AG08395 (cell line): ENCODE measurements at places on chromosomes 16 and 17.

DNA sequence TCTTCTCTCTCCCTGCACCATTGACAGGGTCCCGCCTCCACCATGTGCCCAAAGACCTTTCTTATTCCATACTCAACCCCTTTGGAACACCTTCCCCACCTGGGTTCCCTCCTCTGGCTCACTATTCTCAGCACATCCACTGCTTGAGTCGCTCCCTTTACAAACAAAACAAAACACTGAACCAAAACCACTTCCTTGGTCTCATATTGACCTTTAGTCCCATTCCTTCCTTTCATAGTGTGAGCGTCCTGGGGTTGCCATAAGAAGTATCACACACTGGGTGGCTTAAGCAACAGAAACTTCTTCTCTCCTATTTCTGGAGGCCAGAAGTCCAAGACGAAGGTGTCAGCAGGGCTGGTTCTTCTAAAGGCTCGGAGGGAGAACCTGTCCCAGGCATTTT, 6.1 kb upstream of the TNRC6C start:
- no peak for DNase-seq

DNA sequence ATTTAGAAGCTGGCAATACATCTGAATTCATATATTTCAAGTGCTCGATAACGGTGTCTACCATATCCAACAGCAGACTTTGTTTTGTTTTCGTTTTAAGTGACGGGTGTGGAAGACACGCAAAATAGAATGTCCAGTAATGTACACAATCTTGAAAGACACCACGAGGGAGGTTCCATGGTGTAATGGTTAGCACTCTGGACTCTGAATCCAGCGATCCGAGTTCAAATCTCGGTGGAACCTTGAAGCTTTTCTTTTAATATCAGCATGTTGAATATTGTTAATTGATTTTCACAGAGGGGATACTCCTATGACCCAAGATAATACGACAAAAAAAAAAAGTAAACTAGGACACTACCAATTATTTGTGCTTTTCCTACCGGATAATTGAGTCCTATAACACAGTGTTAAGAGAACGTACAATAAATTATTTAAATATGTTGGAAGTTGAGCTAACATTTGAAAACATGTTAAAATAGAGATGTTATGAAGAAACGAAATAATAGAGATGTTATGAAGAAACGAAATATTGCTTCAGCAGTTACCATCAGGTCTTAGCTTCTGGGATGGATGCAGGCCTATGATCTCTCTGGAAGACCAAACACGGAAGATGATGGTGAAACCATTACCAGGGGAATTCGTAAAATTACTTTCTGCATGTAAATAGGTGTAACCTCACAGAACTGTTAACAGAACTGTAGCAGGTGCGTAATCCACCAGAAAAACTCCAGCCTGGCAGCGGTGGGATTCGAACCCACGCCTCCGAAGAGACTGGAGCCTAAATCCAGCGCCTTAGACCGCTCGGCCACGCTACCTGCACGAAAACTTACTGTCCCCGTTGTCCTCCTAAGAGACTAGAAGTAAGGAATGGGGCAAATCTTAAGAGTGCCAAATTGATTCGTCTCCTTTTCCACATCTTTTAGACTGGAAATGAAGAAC, 1.5 kb upstream of the ALOXE3 start:
- DNase-seq, result peak; percentile 56

- no peak for DNase-seq
Observed at GRCh38 chr16:49482690-49483089, 109.1 kb downstream of the C16orf78 start.

DNA sequence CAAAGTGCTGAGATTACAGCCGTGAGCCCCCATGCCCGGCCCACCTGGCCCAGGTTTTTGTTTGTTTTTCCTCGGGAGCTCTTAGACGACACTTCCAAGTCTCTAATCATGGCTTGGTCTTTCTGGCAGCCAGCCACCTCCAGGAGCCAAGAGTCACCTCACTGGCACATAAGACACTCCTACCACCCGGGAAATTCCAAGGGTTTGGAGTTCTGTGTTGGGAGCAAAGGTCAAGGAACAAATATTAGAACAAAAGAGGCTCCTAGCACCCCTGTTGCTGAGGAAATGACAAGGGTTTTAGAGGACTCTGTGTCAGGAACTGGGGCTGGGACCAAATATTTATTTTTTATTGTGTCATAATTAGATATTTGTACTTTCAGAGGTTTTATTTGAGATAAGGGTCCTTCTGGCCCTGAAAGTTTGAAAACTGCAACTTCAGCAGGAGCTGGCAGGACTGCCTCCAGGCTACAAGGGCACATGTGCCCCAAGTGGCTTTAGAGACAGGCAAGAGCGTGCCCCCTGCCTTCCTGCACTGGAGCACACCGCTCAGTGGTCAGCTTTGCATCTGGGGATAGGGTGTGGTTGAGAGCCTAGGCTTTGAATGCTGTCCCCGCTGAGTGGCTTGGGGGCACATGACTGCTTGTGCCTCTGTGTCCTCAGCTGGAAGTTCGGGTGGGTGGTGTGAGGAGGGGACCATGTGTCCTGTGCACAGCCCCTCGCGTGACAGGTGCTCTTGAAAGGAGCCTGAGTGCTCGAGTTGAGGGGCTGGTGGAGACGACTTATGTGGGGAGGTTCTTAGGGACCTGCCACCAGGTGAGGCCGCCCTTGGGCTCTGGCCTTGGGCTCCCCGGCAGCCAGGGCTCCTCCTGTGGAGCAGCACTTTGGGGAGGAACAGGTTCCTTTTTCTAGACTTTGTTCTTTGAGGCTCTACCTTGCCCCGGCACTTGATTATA, 29.7 kb downstream of the MGRN1 start:
- DNase-seq, result no peak

DNA sequence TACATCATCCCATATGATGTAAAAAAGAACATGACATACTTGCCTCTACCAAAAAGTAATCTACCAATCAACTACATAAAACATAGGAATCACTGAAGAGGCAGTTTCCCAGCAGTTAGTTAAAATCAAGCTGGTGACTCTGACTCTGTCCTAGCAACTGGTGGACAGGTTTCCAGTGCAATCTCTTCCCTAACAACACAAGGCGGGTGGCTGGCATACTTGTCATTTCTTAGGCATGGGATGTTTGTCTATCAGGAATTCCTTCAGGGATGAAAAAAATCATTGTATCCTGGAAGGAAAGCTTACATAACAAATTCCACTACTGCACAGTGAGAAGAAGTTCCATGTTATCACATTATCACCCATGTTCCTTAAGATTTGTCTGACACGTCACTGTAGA, 50.9 kb downstream of the HELZ start:
- peak; percentile 57 for DNase-seq

GRCh38 chr17:61388561-61389356, 10.9 kb upstream of the TBX2 start:
- DNase-seq, result no peak

- DNase-seq, result no peak
Observed at GRCh38 chr17:64580384-64581315, 73.9 kb downstream of the CEP95 start.

- DNase-seq, result peak; percentile 66
Observed at GRCh38 chr17:76384987-76385891, 830 bp downstream of the SPHK1 start.

- peak; percentile 95 for DNase-seq
Observed at GRCh38 chr17:3890082-3890877, 2.6 kb downstream of the CAMKK1 start.

GRCh38 chr17:33267271-33267790, 25.8 kb downstream of the ASIC2 start:
- peak; percentile 81 for DNase-seq

- no peak for DNase-seq
Observed at GRCh38 chr17:81058263-81058871, 23.4 kb downstream of the BAIAP2 start.

GRCh38 chr16:86082418-86083030, 183.6 kb downstream of the IRF8 start:
- DNase-seq, result no peak

DNA sequence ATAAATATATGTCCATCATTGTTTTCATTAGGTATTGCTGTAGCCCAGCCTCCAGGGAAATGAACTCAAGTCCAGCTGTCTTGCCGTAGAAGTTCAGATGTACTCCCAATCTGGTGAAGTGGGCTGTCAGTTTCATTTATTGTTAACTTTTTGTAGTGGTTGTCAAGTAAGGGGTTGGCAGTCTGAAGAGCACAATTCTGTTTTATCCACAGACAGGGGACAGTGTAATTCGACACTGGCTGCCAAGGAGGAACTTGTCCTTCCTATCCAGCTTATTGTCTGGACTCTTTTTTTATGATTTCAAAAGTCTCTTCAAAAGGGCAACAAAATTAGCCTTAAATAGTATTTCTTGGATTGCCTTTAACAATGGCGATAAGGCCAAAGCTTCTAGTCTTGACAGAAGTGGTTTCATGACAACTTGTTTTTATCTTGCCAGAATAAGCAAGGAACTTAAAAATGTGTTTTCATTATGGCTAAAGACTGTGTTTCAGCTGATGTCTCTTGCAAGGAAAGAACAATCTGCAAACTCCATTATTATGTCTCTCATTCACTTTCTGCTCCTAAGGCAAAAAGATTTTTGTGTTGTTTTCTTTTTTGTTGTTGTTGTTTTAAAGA, 73.9 kb upstream of the TANC2 start:
- no peak for DNase-seq

- DNase-seq, result peak; percentile 67
Observed at GRCh38 chr16:31529108-31529936, 1.6 kb downstream of the AHSP start.

- DNase-seq, result no peak
Observed at GRCh38 chr16:66513111-66513723, 36.7 kb downstream of the TK2 start.

- no peak for DNase-seq
Observed at GRCh38 chr16:9122969-9123368, 31.5 kb downstream of the HAPSTR1 start.

DNA sequence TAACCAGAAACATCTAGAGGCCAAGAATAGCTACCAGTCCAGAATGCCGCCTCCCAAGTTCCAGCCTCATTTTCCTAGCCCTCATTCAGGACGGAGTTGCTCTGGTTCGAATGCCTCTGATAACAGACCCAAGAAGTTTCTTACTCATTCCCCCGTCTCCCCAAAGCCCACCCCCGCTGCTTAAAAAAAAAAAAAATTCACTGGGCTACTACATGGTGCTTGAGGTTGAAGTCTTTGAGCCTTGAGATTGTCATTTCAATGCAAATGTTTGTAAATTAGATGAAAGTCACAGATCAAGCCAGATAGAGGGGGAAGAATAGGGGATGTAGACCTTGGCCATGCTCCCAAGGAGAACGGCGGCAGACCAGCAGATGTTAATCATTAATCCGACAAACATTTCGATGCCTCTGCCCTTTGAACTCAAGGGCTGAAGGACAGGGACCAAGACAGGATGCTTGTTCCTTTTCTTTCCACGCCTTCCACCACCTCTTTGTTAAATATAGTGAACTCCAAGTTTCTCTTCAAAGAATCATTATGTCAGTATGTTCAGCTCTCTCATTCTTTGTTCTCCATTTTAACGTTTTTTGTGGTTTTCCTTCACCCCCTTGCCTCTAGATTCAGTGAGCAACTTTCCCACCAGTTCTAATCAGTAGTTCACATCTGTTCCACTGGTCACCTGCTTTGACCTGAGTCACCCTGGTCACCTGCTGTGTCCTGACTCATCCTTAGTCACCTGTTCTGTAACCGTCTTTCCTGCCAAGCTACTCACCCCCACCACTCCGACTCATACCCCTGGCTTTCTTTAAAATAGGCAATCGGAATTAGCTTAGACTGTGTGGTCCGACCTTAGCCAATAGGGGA, 190.3 kb downstream of the CPPED1 start:
- no peak for DNase-seq

- peak; percentile 85 for DNase-seq
Observed at GRCh38 chr16:11155284-11155806, 100.7 kb downstream of the SOCS1 start.

- DNase-seq, result peak; percentile 55
Observed at GRCh38 chr17:34797720-34798119, 163.5 kb downstream of the CCT6B start.

DNA sequence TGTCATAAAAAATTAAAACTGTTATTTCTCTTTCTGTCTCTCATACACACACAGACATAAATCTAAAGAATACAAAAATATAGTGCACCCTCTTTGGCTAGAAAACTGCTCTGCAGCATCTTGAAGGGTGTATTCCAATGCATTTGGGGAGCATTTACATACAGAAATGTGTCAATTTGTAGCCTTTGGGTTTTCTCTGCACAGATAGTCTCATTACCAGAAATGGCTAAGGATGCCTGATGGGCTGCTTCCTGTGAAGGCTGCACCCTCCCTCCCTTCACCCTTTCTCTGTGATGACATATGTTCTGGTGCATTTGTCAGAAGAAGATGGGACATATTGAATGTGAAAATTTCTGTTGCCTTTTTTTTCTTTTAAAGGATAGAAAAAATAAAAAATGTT, 1239.3 kb downstream of the CDH11 start:
- no peak for DNase-seq

GRCh38 chr16:85124636-85125346, 12.5 kb upstream of the CIBAR2 start:
- no peak for DNase-seq

- DNase-seq, result no peak
Observed at GRCh38 chr17:58308173-58308984, 20.2 kb downstream of the TSPOAP1 start.

DNA sequence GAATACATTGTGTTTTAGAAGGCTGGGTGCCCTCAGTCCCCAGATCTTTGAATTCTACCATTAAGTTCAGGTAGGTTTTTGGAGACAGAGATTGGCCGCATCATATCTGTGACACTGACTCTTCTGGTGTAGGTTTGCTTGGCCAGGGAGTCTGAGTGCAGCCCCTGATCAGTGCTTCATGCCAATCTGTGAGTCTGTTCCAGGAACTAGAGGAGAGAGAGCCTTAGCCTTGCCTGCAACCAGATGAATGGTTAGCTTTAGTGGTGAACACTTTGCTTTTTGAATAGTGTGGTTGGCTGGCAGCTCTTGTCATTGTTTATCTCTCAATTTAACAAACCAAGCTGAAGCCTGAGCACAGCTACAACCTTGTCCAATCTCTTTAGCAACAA, 87.8 kb downstream of the PLXDC1 start:
- no peak for DNase-seq

DNA sequence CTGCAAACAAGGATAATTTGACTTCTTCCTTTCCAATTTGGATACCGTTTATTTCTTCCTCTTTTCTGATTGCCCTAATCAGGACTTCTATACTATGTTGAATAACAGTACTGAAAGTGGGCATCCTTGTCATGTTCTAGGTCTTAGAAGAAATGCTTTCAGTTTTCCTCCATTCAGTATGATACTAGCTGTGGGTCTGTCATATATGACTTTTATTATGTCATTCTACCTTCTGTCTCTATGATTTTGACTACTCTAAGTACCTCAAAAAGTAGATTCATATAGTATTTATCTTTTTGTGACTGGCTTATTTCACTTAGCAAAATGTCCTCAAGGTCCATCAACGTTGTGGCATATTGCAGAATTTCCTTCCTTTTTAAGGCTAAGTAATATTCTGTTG, 111.5 kb upstream of the RBBP6 start:
- DNase-seq, result no peak

GRCh38 chr17:21370430-21370829, 5.7 kb upstream of the KCNJ12 start:
- DNase-seq, result no peak

DNA sequence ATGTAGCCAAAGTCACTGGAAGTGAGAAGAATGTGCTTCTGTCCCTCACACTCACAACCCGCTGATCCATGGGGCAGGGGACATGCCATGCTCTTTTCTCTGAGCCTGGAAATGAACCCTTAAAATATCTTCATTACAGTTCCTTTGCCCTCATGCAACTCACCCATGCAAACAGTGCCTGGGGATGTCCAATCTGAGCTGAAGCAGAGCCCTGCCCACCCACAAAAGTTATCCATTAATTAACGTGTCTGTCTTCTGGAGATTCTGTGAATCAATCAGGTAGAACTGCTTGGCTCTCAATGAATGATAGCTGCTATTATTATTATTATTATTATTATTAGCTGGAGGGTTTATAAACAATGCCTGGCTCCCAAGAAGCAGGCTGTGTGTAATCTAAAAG, 133.7 kb downstream of the USP31 start:
- DNase-seq, result no peak
